NCI-H1048 (cell line): ENCODE measurements at places on chromosomes 16 and 17.

- DNase-seq = peak; percentile 41
Measured at GRCh38 chr17:46044286-46044928, 45.4 kb downstream of the STH start.

GRCh38 chr16:24516900-24517669 is 22.3 kb upstream of the RBBP6 start:
- DNase-seq = no peak

- no peak for DNase-seq
Measured at GRCh38 chr17:14793237-14793636, 471.9 kb downstream of the PMP22 start.

DNA sequence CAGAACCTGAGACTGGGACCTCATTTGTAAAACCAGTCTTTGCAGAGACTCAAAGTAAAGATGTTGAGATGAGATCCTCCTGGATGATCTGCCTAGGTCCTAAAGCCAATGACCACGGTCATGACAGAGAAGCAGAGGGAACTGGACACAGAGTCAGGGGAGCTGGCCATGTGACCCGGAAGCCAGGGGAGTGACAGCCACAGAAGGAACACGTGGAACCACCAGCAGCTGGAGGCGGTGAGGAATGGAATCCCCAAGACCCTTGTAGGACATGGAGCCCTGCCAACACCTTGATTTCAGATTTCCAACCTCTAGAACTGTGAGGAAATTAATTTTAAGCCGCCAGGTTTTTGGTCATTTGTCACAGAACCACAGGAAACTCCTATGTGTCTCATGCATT is 37.0 kb downstream of the USP22 start:
- DNase-seq = no peak

- DNase-seq = no peak
Measured at GRCh38 chr17:30316736-30317135, 17.1 kb downstream of the TMIGD1 start.

GRCh38 chr17:322006-322780 is 30.4 kb downstream of the RPH3AL start:
- DNase-seq = no peak

DNA sequence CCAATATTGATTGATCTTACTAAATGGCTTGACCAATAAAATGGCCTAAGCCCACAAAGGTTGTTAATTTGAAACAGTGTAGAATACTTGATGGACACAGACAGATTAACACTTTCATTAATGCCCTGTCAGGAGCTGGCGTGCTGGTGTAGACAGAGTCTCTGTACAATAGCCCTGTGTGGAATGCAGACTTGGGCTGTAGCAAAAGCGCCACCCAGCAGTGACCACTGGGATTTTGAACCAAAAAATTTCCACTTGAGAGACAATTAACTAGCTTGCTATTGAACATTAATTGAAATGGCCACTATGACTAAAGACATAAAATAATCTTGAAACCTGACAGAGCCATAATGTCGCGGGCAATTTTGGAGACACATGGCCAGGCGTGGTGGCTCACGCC is 19.7 kb upstream of the GUCY2D start:
- DNase-seq = no peak

GRCh38 chr16:10616756-10617640 is 36.6 kb upstream of the EMP2 start:
- DNase-seq = no peak

DNA sequence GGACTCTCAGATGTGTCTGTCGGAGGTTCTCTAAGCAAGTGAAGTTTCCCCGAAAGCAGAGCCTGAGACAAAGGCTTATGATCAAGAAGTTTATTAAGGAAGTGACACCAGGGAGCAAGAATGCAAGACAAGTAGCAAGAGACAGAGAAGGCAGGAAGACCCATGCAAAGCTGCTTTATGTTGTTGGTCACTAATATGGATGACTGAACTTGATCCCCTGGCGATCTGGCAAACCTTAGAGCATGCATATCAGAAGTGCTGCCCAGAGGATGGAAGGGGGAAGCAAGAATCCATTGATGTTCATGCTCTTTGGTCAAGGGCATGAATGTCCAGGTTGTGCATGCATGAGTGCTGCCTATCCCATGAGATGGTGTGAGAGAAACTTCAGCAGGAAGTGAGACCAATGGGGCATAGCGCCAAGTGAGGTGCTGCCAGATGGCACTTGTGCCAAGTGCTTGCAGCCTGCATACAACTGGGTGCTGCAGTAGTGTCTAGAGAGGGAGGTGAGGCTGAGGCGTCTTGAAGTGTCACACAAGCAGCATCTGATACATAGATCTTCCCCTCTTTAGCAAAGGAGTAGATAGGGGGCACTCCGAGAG is 176.5 kb downstream of the SALL1 start:
- DNase-seq = no peak

DNA sequence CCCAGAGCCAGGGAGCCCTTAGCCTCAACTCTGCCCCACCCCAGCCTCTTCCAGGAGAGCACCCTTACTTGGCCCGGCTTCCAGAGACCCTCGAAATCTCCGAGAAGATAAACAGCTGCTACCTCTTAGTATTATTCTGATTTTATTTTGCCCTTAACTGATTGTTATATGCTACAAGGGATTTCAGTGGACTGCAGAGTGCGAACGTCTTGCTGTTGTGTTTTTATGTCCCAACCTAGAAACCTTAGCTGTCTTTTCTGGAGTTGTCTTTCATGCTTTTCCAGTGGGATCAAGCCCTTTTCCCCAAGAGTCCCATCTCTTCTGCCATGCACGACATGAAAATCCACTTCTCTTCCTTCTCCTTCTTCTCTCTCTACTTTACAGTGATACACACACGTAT is 47.0 kb downstream of the SNX20 start:
- DNase-seq = no peak

- DNase-seq = no peak
Measured at GRCh38 chr17:75155191-75155601, 884 bp upstream of the JPT1 start.

DNA sequence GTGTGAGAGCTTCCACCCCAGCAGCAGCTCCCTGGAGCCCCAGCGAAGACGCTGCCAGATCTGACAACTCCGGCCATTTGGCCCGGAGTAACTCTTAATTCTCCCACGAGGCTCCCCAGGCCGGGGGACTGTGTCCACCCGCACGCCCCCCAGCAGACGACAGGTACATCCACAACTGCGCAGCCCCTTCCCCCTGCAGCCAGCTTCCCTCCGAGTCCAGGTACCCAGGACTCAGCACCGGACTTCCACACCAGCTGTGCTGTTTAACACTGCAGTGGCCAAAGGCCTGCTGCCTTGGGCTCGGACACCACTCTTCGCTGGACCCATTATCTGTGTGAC is 7.2 kb downstream of the SYNGR2 start:
- DNase-seq = no peak

GRCh38 chr17:77366558-77367245 is 225.9 kb downstream of the SEC14L1 start:
- DNase-seq = no peak

- DNase-seq = no peak
Measured at GRCh38 chr16:89233678-89234490, 16.4 kb downstream of the ZNF778 start.

DNA sequence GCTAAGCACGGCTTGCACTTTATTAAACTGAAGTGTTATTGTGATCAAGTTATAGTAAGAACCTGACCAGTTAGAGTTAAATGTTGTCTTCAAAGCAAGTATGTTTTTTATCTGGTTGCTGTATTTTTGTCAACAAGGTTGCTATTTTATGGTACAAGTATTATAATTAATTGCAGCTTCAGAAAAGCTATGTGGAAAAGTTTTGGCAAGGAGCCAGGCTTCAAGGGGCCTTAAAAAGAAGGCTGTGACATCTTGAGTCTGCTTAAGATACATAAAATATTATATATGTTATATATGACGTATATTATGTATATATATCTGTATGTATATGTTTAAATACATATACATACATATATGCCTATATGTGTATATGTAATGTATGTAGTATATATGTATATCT is 1461.2 kb upstream of the CDH8 start:
- DNase-seq = no peak
